CD4-positive, alpha-beta T cell treated with Interleukin-6 for 4 hours (primary cell): ENCODE measurements at places on chromosomes 4 and X.

- no peak for DNase-seq
Observed at GRCh38 chrX:49096419-49096818, 16.7 kb upstream of the WDR45 start.

GRCh38 chr4:147587041-147587440, 30.2 kb upstream of the TMEM184C start:
- no peak for DNase-seq

- DNase-seq: no peak
Observed at GRCh38 chrX:136354201-136354600, 53.4 kb downstream of the ADGRG4 start.

DNA sequence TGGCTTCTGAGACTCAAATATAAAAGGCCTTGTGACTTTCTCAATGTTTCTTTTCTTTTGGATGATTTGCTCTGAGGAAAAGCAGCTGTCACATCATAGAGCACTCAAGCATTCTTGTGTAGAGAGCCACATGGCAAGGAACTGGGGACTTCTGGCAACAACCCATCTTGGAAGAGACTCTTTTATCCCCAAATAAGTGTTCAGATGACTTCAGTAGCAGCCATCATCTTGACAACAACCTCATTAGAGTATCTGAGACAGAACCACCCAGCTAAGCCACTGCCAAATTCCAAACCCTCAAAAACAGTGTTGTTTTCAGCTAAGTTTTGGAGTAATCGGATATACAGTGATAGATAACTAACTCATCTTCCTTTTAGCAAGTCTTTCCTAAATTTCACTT, 1431.7 kb upstream of the IGFBP7 start:
- no peak for DNase-seq

GRCh38 chr4:20638825-20639224, 61.4 kb upstream of the PACRGL start:
- no peak for DNase-seq
